WTC11 (cell line): ENCODE measurements at places on chromosomes 2 and 18.

- H3K27me3 ChIP-seq: peaks cover 5% of the 10 kb centered on the region; the same call in 1 of the 2 replicates
These were observed 40.2 kb upstream of the ITM2C start for GRCh38 chr2:230824406-230824978.

DNA sequence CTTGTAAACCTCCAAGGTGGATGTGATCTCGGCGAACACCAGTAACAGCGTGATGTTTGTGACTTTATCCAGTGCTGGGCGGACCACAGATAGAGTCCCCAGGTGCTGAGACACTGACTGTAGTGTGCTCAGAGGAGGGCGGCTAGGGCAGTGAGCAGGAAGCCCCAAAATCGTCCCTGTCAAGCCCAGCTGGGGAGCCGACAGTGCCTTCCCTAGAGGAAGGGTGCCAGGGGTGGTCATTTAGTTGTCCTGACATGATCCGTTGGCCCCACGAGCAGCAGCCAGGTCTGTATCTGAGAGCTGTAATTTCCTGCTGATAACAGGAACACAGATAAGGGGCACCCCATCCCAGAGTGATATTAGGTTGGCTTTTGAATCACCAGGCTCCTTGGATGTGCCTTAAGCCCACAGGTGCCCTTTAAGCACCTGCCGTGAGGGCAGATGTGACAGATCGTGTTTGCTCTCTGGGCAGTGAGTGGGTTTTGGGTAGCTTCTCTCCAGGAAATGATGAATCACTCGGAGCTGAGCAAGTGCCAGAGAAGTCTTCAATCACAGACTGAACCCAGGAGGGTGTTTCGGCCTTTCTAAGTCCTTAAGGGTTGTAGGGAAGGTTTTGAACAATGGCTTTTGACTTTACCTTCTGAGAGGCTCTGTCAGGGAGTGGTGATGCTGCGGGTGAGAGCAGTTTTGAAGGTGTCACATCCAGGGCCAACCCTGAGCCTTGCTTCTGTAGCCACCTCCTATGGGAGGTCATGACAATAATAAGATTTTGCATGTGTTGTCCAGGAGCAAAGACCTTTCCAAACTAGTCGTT is 7.7 kb downstream of the LPIN1 start:
- H3K4me1 ChIP-seq: peaks cover 46% of the 10 kb centered on the region
- no peak overlapping the region for H3K4me3 ChIP-seq
- H3K36me3 ChIP-seq: peaks cover 13% of the 10 kb centered on the region
- no peak overlapping the region; the same call in 1 of the 2 replicates for H3K27ac ChIP-seq
- no peak for DNase-seq

DNA sequence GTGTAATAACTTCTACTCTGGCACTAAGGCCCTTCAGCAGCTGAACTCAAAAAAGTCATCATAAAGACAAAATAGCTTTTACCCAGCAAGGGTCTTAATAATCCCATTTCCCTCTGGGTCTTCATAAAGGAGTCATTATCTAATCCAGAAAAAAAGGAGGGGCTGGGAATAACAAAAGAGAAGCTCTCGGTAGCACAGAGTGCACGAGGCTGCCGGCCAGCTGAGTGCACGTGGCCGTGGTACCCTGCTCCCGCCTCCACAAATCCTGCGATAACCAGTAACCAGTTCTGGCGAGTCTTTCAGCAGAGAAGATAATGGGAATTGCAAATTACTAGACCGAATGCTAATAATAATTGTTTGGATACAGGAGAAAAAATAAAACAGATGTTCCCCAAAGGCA is 7.5 kb downstream of the NRP2 start:
- H3K4me3 ChIP-seq: no peak overlapping the region
- peaks cover 49% of the 10 kb centered on the region for H3K4me1 ChIP-seq
- peaks cover 3% of the 10 kb centered on the region; the same call in 1 of the 2 replicates for H3K36me3 ChIP-seq
- no peak for DNase-seq
- peaks cover 38% of the 10 kb centered on the region for H3K27me3 ChIP-seq
- H3K27ac ChIP-seq: no peak overlapping the region

DNA sequence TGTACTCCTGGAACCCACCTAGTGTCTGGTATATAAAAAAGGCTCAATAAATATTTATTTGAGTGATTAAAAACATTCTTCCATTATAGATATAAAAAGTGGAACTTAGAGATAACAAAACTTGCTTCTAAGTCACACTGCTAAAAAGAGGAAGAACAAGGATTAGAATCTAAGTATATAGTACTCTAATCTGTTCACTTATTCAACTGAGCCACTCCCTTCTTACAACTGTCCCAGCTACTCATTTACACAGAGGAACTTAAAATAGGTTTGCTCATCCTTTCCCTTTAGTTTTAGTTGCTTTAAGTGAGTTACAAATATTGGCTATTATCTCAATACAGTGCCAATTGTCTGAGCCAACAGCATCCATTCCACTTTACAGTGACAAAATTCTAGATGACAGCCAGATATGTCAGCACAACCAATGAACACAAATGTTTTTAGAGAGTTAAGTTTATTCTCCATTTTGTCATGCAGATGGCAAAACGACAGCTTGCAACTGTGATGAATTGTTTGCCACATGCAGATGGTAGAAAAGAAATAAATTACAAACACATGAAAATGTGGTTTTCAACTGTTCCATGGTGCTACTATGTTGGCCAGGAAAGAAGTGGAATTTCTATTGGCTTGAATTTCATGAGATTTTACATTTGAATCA is 280.7 kb upstream of the ZC3H15 start:
- no peaks in the 10 kb centered on the region for H3K27me3 ChIP-seq
- no peak overlapping the region for H3K27ac ChIP-seq
- DNase-seq: no peak
- peaks cover 10% of the 10 kb centered on the region for H3K4me1 ChIP-seq
- no peaks in the 10 kb centered on the region for H3K36me3 ChIP-seq

DNA sequence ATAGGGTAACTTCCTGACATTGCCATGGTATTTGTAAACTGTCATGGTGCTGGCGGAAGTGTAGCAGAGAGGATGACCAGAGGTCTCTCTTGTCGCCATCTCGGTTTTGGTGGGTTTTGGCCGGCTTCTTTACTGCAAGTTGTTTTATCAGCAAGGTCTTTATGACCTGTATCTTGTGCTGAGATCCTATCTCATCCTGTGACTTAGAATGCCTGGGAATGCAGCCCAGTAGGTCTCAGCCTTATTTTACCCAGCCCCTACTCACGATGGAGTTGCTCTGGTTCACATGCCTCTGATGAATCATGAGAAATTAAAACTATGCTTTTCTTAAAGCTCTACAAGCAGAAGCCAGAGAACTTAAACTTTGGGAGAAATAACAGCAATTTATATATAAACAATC is 12.7 kb upstream of the NFU1 start:
- no peak overlapping the region for H3K27ac ChIP-seq
- H3K27me3 ChIP-seq: peaks cover 9% of the 10 kb centered on the region
- no peak overlapping the region for H3K4me3 ChIP-seq

- H3K4me1 ChIP-seq: peaks cover 17% of the 10 kb centered on the region
- H3K4me3 ChIP-seq: no peak overlapping the region
- no peak for DNase-seq
- no peak overlapping the region for H3K27ac ChIP-seq
These were observed 168.5 kb upstream of the SLC39A10 start for GRCh38 chr2:195488567-195488966.

DNA sequence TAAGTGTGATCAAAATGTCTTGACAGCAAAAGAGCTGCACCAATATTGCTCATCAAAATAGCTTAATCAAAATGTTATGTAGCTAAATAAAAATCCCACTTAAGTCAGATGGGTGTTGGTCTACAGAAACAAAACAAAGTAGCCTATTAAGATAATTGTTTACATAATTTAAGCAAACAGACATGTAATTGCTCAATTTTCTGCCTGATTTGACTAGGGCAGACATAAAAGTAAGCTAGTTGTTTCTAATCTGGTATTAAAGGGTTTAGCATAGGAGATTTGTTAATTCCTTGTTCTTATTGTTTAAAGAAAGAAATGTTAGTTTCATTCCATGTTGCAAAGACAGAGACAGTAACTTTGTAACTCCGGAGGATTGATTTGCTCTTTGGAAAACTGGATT is 11.5 kb upstream of the FEZ2 start:
- H3K27me3 ChIP-seq: no peaks in the 10 kb centered on the region; the same call in 1 of the 2 replicates
- DNase-seq: no peak
- H3K27ac ChIP-seq: no peak overlapping the region
- no peaks in the 10 kb centered on the region for H3K36me3 ChIP-seq
- no peak overlapping the region for H3K4me3 ChIP-seq
- H3K4me1 ChIP-seq: peaks cover 26% of the 10 kb centered on the region

GRCh38 chr18:3619222-3619621 is 169.2 kb downstream of the TGIF1 start:
- no peaks in the 10 kb centered on the region for H3K27me3 ChIP-seq
- peaks cover 40% of the 10 kb centered on the region for H3K4me1 ChIP-seq
- no peaks in the 10 kb centered on the region for H3K36me3 ChIP-seq
- H3K27ac ChIP-seq: no peak overlapping the region

GRCh38 chr2:20609995-20610357 is 40.9 kb downstream of the HS1BP3 start:
- no peaks in the 10 kb centered on the region for H3K27me3 ChIP-seq
- no peak overlapping the region for H3K27ac ChIP-seq
- no peak overlapping the region for H3K4me3 ChIP-seq
- H3K4me1 ChIP-seq: peaks cover 21% of the 10 kb centered on the region

- H3K27me3 ChIP-seq: no peaks in the 10 kb centered on the region
- no peak overlapping the region for H3K27ac ChIP-seq
- no peak overlapping the region for H3K4me3 ChIP-seq
- DNase-seq: no peak
These were observed 33.4 kb upstream of the DYSF start for GRCh38 chr2:71419976-71420375.

GRCh38 chr2:2877427-2877826 is 500.2 kb downstream of the EIPR1 start:
- peaks cover 8% of the 10 kb centered on the region for H3K4me1 ChIP-seq
- no peak overlapping the region for H3K27ac ChIP-seq
- H3K36me3 ChIP-seq: peaks cover 23% of the 10 kb centered on the region

DNA sequence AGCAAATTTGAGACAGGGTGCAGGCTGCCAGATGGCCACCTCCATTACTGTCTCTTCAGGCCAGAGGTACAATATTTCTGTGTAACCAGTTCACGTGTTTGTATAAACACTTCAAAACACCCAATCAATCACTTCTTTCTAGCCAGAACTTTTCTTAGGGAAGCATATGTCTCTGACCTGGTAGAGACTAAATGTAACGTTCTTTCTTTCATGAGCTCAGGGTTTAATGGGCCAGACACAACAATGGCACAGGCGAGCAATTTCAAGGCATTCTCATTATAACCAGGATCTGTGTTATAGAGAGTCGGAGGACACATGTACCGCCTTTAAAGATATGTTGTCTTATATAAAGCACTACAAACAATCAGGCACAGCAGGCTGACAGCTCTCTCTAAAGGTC is 1846.4 kb upstream of the PIK3C3 start:
- no peaks in the 10 kb centered on the region for H3K27me3 ChIP-seq
- DNase-seq: no peak
- H3K36me3 ChIP-seq: no peaks in the 10 kb centered on the region
- peaks cover 2% of the 10 kb centered on the region; the same call in 1 of the 2 replicates for H3K4me1 ChIP-seq
- H3K4me3 ChIP-seq: no peak overlapping the region

DNA sequence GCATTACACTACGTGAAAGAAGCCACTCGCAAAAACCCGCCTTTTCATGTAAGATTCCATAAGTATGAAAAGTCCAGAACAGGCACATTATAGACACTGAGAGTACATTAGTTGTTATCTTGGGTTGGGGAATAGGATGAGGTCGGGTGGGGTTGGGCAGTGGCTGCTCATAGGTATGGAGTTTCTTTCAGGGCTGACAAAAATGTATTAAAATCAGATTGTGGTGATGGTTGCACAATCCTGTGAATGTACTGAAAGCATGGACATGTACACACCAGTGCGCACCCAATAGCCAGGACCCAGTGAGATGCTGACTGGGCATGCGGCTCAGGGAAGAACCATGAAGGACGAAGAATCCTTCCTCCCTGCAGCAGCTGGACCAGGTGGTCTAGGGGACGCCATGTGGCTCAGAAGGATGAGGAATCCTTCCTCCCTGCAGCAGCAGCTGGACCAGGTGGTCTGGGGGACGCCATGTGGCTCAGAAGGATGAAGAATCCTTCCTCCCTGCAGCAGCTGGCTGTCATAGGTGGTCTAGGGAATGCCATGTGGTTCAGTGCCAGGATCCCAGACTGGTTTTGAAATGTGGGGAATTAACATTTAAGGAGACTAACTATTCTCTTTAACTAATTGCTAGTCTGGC is 50.1 kb downstream of the MBP start:
- H3K4me3 ChIP-seq: no peak overlapping the region
- no peak overlapping the region for H3K27ac ChIP-seq
- H3K36me3 ChIP-seq: no peaks in the 10 kb centered on the region; the same call in 1 of the 2 replicates
- H3K4me1 ChIP-seq: peaks cover 43% of the 10 kb centered on the region

- H3K27me3 ChIP-seq: peaks cover 25% of the 10 kb centered on the region
- H3K36me3 ChIP-seq: peaks cover 4% of the 10 kb centered on the region; the same call in 1 of the 2 replicates
- no peak overlapping the region for H3K4me3 ChIP-seq
- no peak overlapping the region for H3K27ac ChIP-seq
These were observed 1.4 kb upstream of the ZNF396 start for GRCh38 chr18:35378574-35378896.

GRCh38 chr2:111121028-111121827 is 514 bp downstream of the BCL2L11 start:
- H3K27me3 ChIP-seq: peaks cover 54% of the 10 kb centered on the region
- DNase-seq: peak; percentile 48
- H3K4me1 ChIP-seq: peaks cover 39% of the 10 kb centered on the region
- peak overlapping the region; percentile 84 for H3K4me3 ChIP-seq

- no peak overlapping the region; the same call in 1 of the 2 replicates for H3K27ac ChIP-seq
- no peaks in the 10 kb centered on the region for H3K27me3 ChIP-seq
- H3K4me3 ChIP-seq: no peak overlapping the region
- DNase-seq: no peak
- peaks cover 7% of the 10 kb centered on the region; the same call in 1 of the 2 replicates for H3K4me1 ChIP-seq
These were observed 18.1 kb upstream of the TMEM237 start for GRCh38 chr2:201661366-201661765.

DNA sequence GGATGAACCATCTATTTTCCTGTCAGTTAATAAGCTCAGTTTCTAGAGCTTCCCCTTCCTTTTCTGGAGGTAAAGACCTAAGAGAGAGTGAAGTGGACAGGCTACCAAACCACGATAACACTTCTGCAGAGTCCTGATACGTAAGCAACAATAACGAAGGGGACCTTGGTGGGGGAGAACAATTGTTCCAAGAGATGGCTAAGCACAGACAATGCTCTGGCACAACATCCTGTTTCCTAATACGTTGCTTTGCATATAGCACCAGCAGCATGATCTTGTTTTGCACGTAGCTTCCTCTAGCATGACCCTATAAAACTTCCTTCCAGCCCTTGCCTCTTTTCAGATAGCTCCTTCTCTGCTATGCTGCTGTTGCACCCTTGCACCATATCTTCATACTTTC is 247.3 kb downstream of the RAD51AP2 start:
- H3K27me3 ChIP-seq: no peaks in the 10 kb centered on the region
- no peak for DNase-seq
- H3K4me1 ChIP-seq: no peaks in the 10 kb centered on the region
- no peak overlapping the region for H3K27ac ChIP-seq
- no peaks in the 10 kb centered on the region for H3K36me3 ChIP-seq

GRCh38 chr2:216792222-216793021 is 67.4 kb downstream of the TNP1 start:
- H3K4me3 ChIP-seq: no peak overlapping the region
- H3K27me3 ChIP-seq: no peaks in the 10 kb centered on the region
- no peak overlapping the region for H3K27ac ChIP-seq
- H3K4me1 ChIP-seq: peaks cover 31% of the 10 kb centered on the region
- no peaks in the 10 kb centered on the region for H3K36me3 ChIP-seq

- H3K4me3 ChIP-seq: no peak overlapping the region
- H3K4me1 ChIP-seq: peaks cover 39% of the 10 kb centered on the region
- no peak for DNase-seq
- no peaks in the 10 kb centered on the region for H3K36me3 ChIP-seq
- H3K27me3 ChIP-seq: no peaks in the 10 kb centered on the region; the same call in 1 of the 2 replicates
- H3K27ac ChIP-seq: no peak overlapping the region
These were observed 400.3 kb upstream of the HNRNPA3 start for GRCh38 chr2:176812246-176812775.

GRCh38 chr2:208783184-208783583 is 376.6 kb downstream of the PTH2R start:
- no peak overlapping the region for H3K4me3 ChIP-seq
- no peaks in the 10 kb centered on the region; the same call in none of the 2 replicates for H3K27me3 ChIP-seq
- H3K36me3 ChIP-seq: peaks cover 19% of the 10 kb centered on the region
- no peak overlapping the region for H3K27ac ChIP-seq
- H3K4me1 ChIP-seq: no peaks in the 10 kb centered on the region
- DNase-seq: no peak
